ENCODE measurements at places on chromosomes 12 and 14. TPM values are rescaled to one million over a fixed set of nuclear protein-coding genes. Genes with fewer than 3 reads are reported as not detected.

The KIF5A gene
- 0.14 TPM for total RNA-seq

The IL22 gene
- not detected for total RNA-seq

The ULK1 gene
- 32.4 TPM for total RNA-seq

The TAS2R8 gene
- not detected for total RNA-seq

The FAM90A1 gene
- total RNA-seq: 0.43 TPM

The GLI1 gene
- 1.4 TPM for total RNA-seq

The MGP gene
- 472 TPM for total RNA-seq

The BDKRB1 gene
- total RNA-seq: not detected

The WNT1 gene
- total RNA-seq: not detected

The RPGRIP1 gene
- 1.7 TPM for total RNA-seq

The KLRC2 gene
- 2.8 TPM for total RNA-seq

The NINJ2 gene
- 23.4 TPM for total RNA-seq

The SPIC gene
- not detected for total RNA-seq

The NGB gene
- total RNA-seq: not detected

All from upper lobe of right lung (tissue), 1 donor.